ENCODE measurements at places on chromosomes 12 and 14.

DNA sequence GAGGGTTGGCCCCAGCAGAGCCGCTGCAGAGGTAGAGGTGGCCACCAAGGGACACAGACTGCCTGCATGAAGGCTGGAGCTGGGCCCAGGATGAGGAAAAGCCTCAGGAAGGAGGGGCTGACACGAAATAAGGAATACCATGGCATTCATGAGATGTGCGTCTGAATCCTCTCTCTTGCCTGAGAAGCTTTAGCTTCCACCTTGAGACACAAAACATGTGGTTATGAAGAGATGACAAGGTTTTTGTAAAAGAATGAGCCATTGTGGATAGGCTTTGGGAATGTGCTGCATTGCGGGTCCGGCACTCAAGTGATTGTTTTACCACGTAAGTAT lies 82.7 kb downstream of the DAD1 start:
- no peak for DNase-seq

DNA sequence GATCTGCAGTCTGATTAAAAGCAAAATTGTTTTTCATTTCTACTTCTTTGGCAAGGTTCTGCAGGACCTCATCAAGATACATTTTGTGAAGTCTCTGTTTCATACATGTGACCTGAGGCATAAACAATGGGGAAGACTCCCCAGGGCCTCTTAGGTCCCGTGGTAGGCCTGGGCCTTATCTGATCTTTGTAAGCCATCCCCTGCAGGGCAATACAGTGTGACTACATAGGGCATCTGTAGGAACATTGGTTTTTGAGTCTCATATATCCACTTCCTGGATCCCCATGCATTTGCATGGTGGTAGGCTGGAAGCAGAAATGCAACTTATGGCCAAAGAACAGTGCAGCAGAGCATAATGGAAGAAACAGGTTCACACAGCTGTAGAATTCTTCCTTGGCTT lies 6.0 kb downstream of the FAR2 start:
- no peak for DNase-seq

GRCh38 chr12:93167331-93167730 lies 210.4 kb upstream of the NUDT4 start:
- no peak for DNase-seq

DNA sequence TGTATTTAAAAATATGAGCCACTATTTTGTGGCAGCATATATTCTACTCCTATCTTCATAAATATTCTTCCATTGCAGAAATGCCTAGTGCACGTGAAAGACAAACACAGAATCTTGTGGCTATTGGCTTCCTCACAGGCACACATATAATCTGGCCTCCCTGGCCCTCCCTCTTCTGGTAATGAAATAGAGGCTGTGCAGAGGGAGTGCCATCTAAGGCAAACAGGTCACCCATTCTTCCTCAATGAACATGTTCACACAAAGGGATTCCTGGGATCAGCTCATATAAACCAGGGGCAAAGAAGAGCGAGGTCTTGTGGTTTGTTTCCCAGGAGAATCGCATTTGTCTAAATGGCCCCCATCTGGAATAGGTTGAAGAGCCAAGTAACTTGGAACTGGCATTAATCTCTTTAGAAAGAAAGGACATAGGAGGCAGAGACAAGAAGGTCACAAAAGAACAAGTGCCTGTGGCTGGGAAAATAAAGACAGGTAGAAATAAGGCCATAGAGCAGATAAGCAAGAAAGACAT lies 171.6 kb upstream of the PTPRQ start:
- DNase-seq: no peak

DNA sequence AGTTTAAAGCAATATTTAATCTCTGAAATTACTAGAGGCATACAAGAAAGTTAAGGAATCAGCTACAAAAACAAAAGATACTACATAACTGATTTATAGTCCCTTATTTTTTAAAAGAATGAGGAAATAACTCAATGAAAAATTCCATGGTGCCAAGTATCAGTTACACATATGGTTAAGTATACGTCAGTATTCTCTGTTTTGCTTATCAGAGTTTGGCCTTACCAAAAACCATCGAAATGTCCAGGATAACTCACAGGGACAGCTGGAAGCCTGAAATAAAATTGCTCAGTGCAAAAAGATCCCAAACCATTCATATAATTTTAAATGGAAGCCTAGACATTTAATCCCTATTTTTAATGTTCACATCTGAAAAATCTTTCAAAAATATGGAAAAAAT lies 3.6 kb downstream of the CFL2 start:
- no peak for DNase-seq

DNA sequence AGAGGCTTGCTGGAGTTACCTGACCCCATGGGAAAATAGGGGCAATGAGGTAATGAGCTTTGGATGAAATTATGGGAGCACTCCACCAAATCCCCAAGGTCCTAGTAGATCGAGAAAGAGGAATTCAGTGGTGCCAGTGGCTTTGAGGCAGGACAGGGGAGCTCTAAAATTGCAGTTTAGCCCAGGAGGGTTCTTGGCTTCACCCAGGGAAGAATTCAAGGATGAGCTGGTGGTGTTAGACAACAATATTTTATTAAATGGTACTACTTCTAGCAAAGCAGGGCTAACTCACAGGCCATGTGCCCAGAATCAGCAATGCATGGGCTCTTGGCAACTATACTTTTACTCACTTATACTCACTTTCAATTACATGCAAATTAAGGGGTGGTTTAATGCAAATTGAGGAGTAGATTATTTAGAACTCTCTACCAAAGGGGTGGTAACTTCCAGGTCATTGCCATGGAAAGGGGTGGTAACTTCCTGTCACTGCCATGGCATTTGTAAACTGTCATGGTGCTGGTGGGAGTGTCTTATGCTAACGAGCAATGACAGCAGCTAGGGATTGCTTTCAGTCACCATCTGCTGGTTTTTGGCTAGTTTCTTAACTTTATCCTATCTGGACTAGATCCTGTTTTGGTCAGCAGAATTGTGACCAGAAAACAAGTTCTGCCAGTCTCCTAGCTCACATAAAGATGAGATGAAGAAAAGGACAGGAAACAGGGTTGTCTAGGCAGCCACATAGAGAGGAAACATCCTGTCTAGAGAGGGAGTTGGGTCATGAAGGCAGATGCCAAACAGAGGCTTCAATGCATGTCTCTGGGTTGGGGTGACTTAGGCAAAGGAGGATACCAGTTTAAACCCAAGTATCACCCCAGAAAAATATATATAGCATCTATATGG lies 64.7 kb downstream of the ZNF641 start:
- no peak for DNase-seq

DNA sequence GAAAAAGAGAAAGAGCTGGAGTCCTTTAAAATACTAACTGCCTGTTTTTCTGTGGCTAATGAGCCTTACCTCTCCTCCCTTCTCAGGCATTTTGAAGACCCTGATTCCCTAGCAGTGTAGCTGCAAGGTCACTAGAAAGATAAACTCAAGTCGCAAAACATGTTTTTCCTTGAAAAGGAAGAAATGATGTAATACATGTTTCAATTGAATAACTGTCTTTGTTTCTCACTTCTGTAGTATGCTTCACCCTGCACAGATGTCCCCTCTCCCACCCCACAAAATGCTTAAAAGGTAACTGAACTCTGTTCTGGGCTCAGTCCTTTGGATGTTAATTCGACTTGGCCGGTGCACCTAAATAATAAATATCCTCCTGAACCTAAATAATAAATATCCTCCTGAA lies 1350.3 kb downstream of the TMEM121 start:
- no peak for DNase-seq

GRCh38 chr12:138898-139534 lies 72.4 kb downstream of the IQSEC3 start:
- no peak for DNase-seq

DNA sequence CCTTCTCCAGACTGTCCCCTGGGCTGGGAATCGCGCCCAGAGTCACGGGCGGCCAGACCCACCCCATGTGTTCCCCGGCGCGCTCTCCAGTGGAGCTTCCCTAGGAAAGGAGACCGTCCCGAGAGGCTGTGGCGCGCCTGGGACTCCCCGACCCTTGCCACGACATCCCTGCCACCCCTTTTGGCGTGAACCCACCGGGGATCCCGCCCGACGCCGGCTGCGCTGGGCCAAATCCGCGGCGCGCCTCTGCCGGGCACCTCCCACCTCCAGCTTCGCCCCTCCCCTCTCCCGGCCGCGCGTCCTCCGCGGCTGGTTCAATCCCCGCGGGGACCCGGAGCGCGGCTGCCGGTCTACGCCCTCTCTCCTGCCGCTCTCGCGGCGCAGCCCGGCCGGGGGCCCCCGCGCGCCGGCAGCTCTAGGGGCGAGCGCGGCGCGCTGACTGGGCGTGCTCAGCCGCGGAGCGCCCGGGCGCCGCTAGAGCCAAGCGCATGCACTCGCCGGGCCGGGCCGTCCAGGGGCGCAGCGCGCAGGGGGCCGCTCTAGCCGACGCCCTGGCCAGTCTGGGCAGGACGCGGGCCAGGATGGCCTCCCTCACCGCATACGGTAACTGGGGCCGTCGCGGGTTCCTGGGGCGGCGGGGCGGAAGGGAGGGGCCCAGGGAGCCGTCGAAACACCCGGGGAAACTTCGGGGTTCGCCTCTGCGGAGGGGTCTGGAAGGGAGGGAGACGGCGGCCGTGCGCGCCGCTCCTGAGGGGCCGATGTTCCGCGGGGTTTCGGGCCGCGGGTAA lies 77.4 kb upstream of the ANO4 start:
- no peak for DNase-seq

All from fibroblast of skin of left biceps (primary cell).